AG04449 (cell line): ENCODE measurements at places on chromosomes 6 and 20.

DNA sequence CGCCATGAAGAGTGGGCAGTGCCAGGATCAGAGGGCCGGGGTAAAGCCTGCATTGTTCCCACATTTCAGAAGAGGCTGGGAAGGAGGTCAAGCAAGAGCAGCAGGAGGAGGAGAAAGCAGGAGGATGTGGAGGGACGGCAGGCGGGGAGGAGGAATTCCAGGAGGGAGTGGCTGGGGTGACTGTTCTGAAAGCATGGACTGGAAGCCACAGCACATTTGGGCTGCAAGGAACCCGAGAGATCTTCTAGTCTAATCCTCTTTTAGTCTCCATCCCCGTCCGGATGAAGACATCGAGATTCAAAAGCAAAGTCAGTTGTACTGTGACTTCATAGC is 76.9 kb downstream of the FAM50B start:
- DNase-seq: no peak

- DNase-seq: no peak
Measured at GRCh38 chr6:71533939-71534379, 245.3 kb downstream of the OGFRL1 start.

DNA sequence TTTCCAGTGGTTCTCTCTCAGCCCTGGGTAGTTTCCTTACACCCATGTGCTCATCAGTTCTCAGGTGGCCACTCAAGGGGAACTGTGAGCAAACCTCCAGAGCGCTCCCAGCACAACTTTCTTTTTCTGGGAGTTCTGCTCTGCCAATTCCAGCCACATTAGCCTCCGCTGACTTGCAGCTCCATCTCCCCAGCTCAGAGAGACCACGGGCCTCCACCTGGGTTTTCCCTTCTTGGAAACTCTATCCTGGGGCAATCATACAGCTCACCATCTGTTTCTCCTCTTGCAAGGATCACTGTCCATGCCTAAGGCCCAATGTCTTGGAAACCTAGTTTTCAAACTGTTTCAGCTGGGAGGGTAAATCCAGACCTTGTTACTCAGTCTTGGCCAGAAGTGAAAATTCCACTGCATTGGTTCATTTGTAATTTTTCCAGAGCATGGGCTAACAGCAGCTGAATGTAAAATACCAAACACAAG is 129.9 kb downstream of the EYA2 start:
- DNase-seq: no peak

GRCh38 chr6:37653933-37654565 is 43.6 kb downstream of the MDGA1 start:
- DNase-seq: no peak

DNA sequence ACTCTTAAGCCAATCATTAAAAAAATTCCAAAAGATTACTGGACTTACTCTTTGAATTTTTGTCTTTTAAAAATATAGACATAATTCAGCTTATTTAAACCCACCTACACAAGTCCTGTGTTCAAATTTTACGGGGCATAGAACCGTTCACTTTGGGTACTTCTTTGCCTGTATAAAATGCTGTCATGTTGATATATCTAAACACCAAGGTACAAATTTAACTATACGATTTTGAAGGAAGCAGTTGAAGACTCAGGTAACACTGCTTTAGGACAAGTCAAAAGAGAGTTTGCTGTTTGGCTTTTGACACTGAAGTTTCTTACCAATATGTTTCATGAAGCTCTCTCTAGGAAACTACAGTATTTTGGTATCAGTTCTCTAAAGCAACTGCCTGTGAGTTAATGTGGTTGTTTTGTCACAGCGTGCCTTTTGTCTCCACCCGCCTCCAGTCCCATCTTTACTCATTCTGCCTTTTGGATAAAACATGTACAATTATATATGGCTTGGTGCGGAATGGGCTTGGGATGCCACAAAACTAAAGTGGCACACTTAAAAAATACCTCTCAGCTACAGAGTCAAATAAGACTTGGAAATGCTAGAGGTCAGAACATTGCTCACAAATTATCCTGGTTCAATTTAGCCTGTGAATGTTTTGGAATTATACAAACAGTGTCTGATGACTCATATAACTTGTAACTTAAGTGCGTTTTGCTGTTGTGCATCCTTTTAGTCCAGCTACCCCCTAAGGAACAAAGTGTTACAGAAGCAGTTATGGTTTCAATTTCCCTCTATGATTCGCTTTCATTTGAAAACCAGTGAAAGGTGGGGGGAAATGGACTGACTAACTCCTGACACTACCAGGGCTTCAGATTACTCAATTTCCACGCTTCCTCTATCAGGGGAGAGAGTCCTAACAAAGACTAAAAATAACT is 38.7 kb downstream of the RGS17 start:
- peak; percentile 62 for DNase-seq

GRCh38 chr6:86683132-86683908 is 254.0 kb upstream of the HTR1E start:
- DNase-seq: no peak

- no peak for DNase-seq
Measured at GRCh38 chr20:32580970-32581838, 3.9 kb downstream of the NOL4L start.

DNA sequence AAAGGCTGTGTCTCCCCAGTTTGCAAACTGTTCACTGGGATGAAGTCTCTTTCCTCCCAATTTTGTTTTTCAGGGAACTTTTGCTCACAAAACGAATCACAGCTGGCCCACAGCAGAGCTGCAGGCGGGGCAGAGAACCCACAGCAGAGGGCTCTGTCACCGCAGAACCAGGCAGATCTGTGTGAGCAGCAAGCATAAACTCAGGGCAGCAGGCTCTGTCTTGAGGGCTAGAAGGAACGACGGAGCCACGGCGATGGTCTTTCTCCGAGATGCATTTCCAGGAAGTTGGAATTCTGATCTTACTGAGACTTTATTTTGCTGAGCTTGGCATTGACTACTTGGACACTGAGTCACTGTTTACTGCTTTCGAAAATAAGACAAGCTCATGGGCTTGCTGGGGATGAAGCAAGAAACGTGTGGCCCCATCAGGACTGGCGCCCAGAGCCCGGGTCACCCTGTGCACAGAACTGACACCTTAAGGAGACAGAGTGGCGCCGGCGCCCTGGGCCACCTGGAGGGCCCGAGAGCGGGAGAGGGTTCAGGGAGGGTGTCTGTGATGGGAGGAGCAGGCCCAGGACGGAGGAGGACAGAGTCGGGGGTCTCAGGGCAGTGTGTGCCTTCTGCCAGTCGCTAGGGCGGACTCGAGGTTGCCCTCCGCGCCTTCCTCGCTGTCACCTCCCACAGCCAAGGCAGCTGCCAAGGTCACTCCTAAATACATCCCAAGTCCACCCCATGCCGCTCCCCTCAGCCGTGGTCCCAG is 106.3 kb upstream of the NXT1 start:
- DNase-seq: no peak

DNA sequence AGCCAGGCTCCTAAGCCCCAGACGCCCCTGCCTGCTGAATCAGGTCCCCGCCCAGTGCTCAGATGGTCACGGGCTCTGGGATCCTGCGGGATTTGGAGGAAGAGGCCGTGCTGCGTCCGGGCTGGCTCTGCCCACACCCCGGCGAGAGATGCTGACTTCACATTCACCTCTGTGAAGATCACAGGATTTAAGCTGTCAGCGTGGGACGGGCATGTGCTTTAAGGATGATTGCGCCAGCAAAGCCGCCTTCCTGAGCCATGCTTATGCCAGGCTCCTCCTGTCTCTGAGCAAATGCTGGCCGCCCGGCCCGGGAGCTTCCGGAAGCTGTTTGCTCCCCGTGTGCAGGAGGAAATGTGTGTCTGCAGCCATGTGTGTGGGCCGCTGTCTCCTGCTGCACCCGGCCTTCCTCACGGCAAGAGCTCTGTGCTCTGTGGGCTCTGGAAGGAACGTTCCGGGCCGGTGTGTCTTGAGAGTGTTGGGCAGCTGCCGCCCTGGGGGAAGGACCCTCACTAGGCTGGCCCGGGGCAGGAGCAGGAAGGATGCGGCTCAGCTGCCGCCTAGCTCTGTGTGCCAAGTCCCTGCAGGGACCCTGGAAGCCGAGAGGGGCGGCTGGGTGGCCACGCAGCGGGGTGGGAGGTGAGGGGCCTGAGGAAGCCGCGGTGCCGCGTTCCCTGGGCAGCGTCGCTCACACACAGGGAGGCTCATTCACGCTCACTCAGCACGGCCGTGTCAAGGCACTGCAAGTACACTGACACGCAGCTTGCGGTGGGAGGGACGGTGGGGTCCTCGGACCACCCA is 19.0 kb upstream of the BHLHE23 start:
- DNase-seq: no peak

- no peak for DNase-seq
Measured at GRCh38 chr6:10395704-10396546, 18.9 kb downstream of the TFAP2A start.

DNA sequence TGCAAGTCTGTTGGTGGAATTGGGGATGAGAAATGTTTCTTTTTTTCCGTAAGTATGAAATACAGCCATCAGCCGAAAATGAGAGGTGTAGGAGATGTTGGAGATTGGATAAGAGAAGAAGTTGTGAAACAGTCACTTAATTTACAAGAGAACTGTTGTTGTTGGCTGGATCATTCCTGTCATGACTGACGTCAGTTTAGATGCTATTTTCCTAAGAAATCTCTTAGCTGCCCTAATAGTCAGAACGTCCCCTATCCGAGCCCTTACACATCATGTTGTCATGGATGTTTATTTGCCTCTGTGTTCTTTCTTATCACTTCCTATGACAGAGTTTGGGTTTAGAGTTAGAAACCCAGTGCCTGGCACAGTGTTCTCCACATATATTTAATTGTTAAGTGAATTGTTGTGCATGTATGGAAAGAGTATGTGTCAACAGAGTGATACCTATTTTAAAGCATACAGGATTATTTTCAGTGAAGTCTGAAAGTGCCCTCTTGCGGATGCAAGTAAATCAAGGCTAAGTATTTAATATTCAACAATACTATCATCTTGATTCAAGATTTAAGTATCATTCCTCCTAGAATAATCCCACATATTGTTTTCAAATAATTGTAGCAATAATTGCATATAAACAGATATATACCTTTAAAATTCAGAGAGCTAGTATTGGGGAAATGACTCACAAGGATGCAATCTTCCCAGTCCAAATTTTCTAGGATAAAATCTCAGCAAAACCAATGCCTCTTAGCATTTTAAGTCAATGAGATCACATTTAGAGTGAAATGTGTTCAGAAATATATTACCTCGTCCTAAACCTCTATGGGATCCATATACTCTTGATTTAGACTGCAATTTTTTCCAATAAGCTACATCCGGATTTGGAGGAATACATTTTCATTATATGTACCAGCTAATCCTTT is 309.9 kb upstream of the NOX3 start:
- peak; percentile 54 for DNase-seq
